Stimulated activated CD4-positive, alpha-beta T cell treated with anti-CD3 and anti-CD28 coated beads, Interleukin-12 subunit alpha, Interleukin-12 subunit beta, amount 100 ng/mL, for 24 hours (primary cell): ENCODE measurements at places on chromosomes 5 and 9.

DNA sequence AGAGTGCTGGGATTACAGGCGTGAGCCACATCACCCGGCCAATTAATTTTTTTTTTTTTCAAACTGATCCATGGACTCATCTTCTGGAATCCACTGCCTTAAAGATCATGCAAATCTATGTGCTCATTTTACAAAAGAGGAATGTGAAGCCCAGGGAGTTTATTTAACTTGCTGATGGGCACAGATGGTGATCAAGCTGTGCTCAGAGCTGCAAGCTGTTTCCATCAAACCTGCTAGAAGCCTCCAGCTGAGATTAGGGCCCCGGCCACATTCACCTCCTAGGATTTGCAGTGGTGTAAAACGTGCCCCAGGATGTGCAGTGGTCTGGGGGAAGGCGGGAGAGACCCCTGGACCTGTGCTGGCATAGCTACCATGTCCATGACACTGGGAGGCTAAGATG lies 56.1 kb upstream of the TUT7 start:
- no peak for DNase-seq

GRCh38 chr5:175609526-175609925 lies 48.3 kb upstream of the HRH2 start:
- DNase-seq = no peak

DNA sequence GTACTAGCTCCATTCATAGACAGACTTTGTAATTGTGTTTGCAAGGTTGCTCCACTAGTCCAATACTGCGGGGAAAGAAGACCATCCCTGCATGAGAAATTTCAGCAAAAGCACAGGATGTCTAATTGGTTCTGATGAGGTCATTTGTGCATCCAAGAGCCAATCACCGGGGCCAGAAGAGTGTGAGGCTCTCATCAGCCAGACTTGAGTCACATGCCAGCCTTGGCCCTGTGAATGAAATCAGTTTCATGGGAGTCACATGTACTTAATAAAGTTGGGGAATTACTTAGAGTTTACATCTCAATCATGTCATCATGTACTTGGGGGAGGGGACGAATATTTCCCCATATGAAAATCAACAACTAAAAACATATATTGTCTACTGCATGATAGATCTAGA lies 1236.0 kb downstream of the MAT2B start:
- DNase-seq = no peak

DNA sequence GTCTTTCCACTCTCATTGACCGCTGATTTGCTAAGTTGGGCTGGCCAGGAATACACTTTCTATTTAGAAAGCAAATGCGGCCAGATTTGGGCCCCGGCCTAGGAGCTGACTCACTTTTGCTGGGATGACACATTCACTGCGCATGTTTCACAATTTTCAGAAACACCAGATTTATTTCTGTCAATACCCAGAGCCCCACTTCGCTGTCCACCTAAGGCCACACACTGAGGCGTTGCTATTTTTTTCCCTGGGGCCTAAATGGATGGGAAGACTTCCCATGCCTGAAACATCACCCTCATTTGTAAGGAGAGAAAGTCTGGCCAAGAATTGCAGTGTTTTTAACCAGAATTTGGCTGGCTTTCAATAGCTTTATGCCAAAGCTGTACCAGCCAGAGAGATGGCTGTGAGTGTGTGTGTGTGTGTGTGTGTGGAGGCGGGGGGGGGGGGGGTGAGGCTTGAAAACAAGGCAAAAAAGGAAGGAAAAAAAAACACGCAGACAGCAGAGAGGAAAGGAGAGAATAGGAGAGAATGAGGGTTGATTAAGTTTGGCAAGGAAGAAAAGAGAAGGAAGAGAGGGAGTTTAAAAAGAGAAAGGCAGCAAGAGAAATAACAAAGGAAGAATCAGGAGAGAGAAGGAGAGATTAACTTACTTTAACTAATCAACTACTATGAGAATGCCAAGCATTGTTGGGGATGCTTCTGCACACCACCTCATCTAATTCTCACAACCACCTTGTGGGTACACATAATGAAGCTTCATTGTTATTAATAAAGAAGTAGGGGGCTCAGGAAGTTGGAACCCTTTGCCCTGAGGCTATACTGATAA lies 261.4 kb upstream of the KLF4 start:
- DNase-seq = no peak
